ENCODE measurements at places on chromosomes 7 and 10.

DNA sequence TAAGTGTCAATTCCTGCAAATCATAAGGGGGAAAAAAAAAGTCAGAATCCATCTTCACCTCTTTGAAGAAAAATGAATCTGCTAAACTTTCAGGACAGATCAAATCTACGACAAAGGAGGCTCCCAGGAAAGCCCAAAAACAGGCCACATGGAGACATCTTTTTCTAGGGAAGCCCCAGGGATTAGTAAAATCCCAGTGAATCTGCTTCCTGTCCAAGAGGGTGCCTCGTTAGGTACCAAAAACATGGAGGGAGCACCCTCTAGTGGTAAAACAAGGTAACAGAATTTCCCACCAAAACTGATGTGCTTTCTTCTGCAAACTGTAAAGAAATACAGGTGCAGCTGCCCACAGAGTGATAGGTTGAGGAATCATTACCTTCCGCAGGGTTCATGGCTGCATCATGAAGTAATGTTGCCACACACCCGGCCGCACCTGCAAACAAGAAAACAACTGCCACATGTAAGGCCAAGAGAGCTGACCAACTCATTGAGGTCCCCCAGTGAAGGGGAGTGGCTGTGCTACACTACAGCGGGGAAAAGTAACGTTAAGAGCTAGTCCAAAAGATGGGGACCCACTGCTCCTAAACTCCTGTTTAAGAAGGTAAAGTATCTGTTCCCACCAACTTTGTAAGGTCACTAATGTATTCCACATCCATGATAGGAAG is 7.9 kb downstream of the SLC25A28 start:
- no peak for DNase-seq

DNA sequence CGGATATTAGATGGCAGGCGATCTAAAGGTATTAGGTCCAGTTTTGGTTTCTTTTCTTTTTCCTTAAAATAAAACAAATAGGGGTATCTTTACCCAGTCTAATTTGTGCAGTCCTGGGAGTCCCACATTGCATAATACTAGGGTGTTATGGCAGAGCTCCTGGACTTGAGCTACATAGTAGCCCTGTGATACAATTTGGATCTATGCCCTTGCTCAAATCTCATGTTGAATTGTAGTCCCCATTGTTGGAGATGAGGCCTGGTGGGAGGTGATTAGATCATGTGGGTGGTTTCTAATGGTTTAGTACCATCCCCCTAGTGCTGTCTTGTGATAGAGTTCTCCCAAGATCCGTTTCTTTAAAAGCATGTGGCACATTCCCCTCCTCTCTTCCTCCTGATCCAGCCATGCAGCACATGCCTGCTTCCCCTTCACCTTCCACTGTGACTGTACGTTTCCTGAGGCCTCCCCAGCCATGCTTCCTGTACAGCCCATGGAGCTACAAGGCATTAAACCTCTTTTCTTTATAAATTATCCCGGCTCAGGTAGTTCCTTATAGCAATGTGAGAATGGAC is 141.9 kb downstream of the RPS24 start:
- no peak for DNase-seq

DNA sequence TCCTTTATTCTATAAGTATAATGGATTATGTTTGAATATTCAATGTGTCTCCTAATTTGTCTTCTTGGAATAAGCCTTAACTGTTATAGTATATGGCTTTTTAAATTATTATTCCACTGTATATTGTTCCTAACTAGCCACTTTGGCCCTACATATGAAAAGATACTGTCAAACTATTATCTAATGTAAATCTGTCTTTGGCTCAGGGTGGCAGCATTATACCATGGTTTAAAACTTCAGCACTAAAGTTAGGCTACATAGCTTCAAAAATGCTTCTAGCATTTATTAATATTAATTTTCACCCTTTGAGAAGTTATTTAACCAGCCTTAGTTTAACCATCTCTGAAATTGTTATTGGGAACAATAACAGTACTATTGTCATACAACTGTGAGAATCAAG is 543.1 kb upstream of the MBL2 start:
- DNase-seq, result no peak

GRCh38 chr10:77541247-77541646 is 96.4 kb downstream of the KCNMA1 start:
- no peak for DNase-seq

DNA sequence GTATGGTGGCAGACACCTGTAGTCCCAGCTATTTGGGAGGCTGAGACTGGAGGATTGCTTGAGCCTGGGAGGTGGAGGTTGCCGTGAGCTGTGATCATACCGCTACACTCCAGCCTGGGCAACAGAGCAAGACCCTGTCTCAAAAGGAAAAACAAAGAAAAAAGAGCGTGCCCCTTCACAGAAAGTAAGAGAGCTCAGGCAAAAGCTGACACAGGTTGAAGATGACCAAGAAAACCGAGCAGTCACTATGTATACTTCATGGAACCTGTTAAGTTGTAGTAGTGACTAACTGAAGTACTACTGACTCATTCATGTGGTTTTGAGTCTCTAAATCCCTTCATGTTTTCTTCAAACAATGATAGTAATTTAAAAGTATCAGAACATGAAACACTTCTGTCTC is 1.2 kb upstream of the PRRT4 start:
- no peak for DNase-seq

- no peak for DNase-seq
Observed at GRCh38 chr10:88853155-88853881, 1.7 kb upstream of the ANKRD22 start.

DNA sequence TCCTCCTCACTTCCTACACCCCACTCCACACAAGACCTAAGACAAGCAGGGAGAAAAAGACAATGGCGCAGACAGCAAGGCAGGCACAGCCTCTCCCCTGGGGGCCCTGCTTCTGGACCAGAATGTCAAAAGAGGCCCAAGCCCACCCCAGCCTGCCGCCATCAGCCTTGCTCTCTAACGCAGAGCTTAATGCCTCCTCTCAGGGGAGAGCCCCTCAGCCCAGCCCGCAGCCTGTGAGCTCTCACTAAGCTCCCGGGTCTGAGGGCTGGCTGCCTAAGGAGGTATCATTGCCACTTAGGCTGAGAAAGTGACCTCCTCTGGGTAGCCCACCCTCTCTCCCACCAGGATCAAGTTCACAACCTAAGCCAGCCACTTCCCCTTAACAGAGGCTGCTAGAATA is 16.7 kb downstream of the SLIT1 start:
- no peak for DNase-seq

- no peak for DNase-seq
Observed at GRCh38 chr7:70926666-70927065, 205.3 kb upstream of the GALNT17 start.

GRCh38 chr10:71090330-71090729 is 122.0 kb upstream of the UNC5B start:
- DNase-seq, result no peak

DNA sequence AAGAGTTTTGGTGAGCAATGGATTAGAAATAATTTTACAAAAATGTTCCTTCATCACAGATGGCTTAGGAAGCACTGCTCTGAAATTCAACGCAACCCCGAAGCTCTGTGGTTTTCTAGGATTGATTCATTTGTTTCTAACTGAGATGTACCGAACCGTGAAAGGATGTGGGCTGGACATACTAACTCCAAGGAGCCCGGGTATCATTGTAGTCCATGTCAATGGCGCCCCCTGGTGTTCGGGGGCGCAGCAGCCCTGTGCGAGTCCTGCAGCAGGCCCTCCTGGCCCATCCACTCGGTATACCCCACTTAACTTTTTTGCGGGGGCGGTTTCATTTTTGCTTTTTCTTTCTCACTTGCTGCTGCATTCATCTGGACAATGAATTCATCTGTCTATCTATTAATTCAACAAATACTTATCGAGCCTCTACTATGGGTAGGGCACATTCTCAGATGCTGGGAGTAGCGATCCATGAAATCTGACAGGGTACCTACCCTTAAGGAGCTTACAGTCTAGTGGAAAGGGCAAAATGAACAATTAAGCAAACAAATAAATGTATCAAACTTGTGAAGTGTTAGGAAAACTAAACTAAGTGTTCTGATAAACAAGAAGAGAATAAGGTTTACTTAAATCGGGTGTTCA is 25.2 kb upstream of the ITPRID1 start:
- DNase-seq, result no peak

DNA sequence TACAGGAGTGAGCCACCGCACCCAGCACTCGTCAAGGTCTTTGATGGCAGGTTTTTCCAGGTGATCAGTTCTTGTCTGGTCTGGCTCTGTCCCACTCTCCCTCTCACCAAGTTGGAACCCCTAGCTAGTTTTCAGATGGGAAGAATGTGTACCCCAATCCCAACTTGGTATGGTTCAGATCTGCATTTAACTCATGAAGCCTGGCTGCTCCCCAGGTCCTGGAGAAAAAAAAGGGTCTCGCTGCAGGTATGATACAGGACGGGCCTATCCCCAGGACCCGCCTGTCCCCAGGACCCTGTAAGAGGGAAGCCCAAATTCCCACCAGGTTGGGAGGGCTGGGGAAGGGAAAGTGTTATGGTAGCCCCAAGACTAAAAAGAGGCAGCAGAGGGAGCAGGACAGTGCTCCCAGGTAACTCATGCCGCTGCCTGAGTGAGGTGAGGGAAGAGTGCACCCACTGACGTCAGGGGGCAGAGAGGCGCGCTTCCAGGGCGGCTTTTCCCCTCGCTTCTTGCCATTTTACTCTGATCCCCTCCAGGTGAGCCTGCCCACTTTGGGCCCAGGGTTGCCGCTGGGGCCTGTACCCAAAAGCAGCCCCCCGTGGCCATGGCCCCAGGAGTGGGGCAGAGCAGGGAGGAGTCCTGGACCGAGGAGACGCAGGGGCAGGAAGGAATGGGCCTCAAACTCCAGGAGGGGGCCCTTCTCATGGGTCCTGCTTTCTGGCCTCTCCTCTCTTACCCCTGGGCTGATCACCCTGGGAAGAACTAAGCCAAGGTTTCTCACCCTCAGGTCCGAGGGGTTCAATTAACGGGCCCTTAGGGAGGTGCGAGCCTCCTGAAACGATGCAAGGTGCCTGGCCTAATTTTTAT is 36.4 kb upstream of the SRRM3 start:
- DNase-seq, result no peak

DNA sequence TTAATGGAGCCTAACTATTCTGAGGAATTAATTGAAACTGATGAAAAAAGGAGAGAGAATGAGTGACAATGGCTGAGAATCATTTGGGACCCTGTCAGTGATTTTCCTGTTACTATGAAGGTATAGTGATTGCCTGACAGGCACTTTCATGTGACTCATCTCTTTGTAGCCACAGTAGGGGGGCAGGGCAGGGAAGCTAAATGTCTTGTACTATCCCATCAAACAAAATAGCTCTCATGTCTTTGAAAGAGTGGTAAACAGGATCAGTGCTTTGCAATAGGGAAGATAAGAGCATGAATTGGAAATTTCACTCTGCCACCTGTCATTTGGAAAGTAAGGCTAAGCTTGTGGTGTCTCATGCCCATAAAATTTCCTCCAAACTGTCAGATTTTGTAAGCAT is 94.5 kb upstream of the GSDME start:
- no peak for DNase-seq

GRCh38 chr7:139698844-139699243 is 79.0 kb downstream of the HIPK2 start:
- no peak for DNase-seq
